ENCODE measurements at places on chromosomes 2 and 18.

DNA sequence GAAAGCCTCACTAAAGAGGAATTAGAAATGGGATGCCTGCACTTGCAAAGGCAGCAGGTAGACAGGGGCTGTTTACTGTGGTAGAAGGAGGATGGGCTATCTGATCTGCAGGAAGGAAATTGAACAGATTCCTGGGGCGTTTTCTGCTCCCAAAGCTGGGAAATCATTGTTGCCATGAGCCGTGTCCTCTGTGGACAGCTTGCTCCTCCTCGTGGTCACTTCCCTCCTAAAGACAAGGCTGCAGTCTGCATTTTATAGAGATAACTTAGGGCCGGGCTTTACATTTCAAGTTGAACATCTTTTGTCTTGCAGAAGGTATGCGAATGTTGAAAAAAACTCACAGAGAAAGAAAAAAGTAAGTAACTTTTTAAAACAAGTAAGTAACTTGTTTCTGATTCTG lies 50.9 kb downstream of the DCDC2C start:
- DNase-seq = no peak

DNA sequence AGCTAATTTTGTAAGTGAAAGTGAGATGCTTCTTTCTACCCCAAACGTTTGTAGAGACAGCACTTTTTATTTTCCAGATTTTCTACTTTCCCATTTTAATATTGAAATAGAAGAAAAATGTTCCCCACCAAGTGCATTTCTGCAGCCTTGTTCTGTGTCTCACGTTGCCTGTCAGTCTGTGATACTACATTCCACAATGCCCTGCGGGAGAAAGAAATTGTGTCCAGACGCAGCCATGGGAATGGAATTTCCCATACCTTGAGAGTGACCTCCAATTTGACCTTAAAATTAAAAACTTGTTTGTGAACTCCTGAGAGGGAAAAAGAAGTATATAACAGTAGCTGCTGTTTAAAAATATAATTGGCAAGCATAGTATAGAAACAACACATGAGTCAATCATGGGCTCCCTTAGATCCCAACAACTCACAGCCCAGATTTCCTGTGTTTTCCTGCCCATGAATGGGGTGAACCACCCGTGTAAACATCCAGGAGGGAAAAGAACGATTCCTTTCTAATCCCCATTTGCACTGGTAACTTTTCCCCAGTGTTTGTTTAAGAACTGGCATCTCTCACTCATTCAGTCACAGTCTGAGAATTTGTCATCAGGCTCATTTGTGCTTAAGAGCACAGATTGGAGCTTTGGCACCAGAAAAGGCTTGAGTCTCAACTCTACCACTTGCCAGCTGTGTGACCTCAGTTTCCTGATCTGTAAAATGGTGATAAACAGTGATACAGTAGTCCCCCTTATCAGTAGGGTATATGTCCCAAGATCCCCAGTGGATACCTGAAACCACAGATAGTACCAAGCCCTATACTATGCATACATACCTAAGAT lies 166.1 kb upstream of the ZNF521 start:
- DNase-seq = no peak

DNA sequence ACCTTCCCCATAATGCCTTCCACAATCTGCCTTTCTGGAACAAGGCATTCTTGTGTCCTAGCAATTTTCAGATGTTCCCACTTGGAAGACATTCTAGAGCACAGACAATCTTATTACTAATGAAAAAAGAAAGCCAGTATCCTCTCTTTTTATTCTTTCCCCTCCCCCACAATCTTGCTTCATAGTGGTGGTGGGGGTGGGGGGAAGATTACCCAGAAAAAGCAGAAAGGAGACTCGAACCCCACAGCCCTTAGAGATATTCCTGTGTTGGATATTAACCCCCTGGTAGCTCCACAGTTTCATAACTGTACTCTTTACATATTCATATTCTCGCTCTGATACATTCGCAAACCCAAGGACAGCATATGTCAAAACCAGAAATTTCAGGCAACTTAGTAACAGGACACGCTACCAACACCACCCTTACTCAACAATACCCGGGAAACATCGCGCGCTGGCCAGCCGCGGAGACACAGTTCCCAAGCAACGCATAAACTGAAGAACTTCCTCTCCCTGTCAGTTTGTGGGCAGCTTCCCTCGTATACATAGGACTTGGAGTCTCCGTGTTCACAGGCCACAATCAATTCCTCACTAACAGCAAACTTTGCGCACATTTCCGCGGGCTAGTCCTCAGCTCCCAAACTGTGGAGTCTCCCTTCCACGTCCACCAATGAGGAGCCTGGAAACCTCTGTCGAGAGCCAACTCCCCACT lies 793 bp downstream of the NR4A2 start:
- peak; percentile 76 for DNase-seq

DNA sequence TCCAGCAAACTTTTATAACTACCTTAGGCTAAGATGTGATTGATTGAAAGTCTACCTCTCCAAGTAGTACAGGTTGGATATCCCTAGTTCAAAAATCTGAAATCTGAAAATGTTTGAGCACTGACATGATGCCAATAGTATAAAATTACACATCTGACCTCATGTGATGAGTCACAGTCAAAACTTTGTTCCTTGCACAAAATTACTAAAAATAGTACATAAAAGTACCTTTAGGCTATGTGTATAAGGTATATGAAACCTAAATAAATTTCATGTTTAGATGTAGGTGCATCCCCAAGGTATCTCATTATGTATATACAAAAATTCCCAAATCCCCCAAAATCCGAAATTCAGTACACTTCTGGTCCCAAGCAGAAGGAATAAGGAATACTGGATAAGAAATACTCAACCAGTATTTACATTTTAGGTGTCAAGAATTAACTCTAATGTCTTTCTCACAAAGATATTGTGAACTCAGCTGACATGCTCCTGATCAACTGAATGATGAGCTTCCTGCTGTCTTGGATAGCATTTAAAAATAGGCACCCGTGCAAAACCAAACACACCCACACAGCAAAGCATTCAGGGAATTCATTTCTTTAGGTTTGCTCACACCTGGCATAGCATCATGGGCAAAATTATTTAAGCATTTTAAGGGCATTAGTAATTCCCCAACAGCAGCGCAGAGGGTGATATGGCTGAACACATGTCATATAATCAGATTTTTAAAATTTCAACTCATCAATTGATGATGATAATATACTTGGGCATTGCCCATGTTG lies 497.4 kb upstream of the MEIS1 start:
- DNase-seq = no peak

DNA sequence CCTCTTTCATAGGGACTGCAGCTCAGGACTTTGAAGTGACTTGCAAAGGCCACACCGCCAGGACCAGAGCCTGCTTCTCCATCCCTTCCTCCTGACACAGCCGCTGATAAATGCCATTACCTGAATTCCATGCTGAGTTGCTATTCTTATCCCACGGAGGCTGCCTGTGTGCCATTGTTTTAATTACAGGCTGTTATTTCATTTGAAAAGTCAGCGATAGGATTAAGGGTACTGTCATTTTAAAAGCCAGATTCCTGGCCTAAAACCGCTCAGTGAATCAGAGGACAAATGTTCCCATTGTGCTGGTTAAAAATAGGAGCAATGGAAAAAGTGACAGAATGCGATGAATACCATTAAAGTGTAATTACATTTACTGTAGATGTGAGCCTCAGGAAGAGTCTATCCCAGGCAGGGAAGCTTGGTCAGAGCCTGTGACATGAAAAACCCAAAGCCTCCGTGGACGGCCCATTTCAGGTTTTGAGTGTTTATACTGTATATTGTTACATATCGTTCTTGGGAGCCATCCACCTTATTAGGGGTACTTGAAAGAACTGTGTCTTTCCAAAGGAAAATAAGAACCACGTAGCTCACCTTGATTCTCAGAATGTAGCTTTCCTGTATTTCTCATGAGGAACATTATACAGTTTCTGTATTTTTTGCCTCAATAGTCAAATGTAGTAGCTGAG lies 41.3 kb downstream of the PDCL3 start:
- peak; percentile 47 for DNase-seq

DNA sequence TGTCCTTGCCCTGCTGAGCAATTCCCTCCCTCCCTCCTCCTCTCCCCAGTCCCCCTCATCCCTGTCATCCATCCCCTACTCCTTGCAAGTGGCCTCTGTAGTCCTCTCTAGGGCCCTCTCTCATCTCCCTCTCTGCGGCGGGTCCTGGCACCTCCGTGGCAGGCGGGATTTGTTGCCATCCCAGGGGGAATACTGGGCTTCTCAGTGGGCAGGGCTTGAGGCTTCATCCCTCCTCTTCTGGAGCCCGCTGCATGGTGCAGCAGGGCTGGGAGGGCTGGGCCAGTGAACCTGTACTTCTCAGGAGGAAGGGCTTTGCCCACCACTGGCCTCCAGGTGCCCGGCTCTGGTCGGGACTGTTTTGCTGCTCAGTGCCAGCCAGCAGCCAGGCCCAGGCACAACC lies 216.2 kb downstream of the TFCP2L1 start:
- DNase-seq = no peak

DNA sequence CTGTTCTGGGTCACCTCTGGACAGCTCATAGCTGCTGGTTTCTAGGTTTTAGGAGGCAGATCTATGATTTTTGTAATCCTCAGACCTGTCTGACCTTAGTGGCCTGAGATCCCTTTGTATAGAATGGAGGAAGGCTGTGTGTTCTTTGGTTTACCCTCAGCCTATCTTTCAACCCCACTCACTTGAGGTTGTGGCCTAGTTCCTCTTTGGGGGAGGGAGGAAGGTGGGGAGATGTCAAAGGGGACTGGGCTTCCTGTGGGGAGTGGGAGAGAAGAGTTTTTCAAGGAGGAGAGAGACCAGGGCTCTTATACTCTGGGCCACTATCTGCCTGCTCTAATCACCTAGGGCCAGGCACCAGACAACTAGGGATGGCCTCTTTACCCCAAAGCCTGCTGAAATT lies 28.5 kb downstream of the SEMA4F start:
- DNase-seq = no peak

- peak; percentile 74 for DNase-seq
Observed at GRCh38 chr18:3706279-3707097, 256.5 kb downstream of the TGIF1 start.

- DNase-seq = no peak
Observed at GRCh38 chr2:13758412-13758811, 874.1 kb upstream of the LRATD1 start.

DNA sequence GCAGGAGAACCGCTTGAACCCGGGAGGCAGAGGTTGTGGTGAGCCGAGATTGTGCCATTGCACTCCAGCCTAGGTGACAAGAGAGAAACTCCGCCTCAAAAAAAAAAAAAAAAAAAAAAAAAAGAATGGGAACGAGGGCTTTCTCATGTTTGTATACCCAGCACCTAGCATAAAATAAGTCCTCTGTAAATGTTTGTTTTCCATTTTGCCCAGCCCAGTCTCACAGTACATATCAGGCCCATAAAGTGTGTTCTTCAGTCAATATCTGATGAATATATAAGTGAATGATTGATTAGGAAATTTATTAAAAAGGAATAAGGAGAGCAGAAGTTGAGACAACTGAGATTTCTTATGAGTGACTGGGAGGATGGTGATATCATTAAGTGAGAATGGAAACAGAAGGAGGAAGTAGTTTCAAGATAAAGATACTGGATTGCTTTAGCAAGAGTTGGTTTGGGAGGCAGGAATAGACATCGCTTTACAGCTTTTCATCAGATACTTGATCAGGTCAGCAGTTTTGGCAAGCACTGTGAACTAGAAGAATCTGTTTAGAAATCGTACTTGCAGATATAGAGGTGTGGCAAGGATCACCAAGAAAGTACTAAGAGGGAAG lies 327.5 kb downstream of the KIAA1328 start:
- no peak for DNase-seq

DNA sequence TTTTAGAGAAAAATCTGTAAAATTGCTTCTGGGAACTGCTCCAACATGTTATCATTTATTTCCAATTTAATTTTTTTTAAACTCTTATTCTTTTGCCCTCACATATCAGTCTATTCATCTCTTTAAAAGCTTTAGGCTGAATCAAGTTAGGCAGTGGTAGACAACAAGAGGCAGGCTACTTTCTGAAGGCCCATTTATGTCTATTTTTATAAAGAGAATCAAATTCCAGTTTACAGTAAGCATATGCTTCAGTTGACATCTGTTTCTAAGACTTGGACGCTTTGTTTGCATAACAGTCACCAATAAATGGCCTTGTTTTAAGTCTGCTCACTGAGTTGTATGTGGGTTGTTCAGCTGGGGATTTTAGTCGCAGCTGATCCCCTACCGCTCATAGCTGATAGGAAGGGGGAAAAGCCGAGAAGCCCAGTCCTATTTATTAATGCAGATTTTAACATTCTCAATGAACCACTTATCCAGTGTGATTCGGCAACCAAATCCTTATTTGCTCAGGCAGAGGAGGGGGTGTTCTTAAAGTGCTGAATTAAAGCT lies 260.4 kb upstream of the SIX3 start:
- no peak for DNase-seq

GRCh38 chr18:59911600-59911999 lies 11.8 kb downstream of the PMAIP1 start:
- DNase-seq = no peak

DNA sequence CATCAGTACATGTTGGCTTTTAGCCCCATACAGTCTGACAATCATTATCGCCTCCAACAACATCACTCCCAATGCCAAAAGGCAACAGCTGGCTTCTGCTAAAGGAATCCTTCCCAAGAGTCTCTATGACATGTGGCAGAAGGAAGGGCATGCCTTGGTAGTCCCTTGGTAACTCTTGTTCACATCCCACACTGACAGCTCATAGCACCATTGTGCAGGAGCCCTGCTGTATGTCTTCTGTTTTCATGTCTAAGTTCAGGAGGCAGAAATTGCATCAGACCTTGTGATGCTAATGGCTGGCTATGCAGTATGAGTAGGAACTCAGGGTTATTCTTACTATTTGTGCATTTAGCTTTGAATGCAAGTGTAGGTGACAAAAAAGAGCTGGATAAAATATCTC lies 392.1 kb downstream of the PTH2R start:
- peak; percentile 16 for DNase-seq

DNA sequence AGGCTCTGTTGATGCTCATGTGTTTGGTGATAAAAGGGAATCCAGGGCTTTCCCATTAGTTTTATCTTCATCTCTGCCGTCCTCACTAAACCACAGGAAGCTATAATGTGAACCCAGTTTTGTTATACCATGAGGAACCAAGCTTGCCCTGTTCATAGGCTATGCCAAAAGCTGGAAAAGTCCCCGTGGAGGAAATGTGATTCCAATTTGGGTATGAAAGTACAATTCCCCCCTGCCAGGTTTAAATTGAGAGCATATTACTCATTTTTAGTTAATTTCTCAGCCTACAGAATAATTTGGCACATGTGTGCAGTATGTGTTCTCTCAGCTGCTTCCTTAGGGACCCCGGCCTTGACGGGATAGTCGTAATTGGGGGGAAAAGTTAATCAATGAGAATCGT lies 327.4 kb downstream of the RND3 start:
- no peak for DNase-seq

DNA sequence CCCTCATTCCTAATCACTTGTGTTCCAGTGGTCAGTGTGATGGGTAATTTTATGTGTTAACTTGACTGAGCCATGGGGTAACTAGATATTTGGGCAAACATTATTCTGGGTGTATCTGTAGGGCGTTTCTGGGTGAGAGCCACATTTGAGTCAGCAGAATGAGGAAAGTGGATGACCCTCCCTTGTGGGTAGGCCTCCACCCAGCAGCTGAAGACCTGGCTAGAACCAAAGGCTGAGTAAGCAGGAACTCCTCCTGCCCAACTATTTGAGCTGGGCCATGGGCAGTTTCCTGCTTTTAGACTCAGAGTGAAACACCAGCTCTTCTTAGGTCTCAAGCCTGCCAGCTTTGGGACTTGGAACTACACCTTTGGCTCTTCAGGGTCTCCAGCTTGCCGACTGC lies 141.8 kb downstream of the ACKR3 start:
- DNase-seq = peak; percentile 92

GRCh38 chr2:209998596-209998995 lies 3.8 kb upstream of the RPE start:
- DNase-seq = no peak

All from fibroblast of the aortic adventitia (primary cell).